HepG2 (cell line): ENCODE measurements at places on chromosomes 3 and 15.

GRCh38 chr3:105857601-105858000 is 11.2 kb downstream of the CBLB start:
- no peak for DNase-seq

DNA sequence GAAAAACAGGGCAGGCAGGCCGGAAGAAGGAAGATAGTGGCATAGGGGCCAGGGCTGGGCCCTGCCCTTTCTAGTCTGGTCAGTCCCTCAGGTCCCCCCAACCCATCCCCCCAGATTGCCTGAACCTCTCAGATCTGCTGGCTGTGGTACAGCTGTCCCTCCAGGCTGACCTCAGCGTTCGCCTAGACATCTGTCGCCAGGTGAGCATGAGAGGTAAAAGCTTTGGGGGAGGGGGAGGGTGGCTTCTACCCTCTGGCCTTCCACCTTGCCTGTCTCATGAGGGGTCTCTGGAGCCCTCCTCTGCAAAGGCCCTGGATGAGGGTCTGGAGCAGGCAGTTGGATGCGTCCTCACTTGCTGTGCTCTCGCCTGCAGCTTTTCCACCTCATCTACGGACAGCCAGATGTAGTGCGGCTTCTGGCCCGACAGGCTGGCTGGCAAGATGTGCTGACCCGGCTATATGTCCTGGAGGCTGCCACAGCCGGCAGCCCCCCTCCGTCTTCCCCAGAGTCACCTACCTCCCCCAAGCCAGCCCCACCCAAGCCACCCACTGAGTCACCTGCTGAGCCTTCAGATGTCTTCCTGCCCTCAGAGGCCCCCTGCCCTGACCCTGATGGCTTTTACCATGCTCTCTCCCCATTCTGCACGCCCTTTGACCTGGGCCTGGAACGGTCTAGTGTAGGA is 20.2 kb downstream of the NBEAL2 start:
- no peak for DNase-seq

DNA sequence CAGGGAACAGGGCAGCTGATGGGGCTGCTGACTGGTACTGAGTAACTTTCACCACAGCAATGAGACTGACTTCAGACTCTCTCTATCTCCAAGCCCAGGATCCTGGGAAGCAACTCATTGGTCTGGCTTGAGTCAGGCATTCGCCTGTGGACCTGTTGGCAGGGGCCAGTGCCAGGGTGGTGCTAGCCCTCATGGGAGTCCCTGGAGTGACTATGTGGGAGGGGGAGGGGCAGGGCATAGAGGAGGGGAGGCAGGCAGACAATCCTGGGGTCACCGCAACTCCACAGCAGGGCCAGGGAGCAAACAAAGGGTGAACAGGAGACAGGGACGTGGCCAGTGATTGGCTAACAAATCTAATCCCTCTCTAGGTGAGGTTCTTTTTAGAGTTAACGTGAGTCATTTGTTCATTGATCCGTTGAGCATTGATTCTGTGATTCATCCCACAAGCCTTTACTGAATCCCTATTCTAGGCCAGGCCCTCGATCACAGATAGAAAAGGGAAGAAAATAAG is 71.8 kb downstream of the CEMIP start:
- peak; percentile 10 for DNase-seq

DNA sequence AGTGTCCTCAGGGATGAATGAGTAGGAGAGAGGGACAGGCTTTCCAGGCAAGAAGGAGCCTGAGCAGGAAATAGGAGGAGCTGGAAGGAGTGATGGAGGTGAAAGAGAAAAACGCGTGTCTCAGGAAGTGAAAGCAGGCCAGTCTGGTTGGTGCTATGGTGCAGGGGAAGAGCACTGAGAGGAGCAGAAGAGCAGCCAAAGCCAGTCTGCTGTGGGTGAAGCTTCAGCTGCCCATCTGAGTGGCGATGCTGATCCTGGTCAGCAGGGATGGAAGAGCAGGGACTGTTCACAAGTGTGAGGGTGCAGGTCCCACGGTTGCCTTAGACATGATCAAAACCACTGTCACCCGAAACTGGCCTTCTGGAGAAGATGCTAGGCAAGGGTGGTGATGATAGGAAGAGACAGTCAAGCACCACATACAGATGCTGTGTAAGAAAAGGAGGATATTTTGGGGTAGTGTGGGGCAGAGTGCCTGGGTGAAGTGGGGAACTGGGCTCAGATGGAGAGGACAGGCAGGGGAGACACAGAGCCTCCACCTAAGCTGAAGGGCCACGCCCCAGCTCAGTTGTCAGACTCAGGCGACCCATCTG is 5.5 kb upstream of the KY start:
- no peak for DNase-seq

DNA sequence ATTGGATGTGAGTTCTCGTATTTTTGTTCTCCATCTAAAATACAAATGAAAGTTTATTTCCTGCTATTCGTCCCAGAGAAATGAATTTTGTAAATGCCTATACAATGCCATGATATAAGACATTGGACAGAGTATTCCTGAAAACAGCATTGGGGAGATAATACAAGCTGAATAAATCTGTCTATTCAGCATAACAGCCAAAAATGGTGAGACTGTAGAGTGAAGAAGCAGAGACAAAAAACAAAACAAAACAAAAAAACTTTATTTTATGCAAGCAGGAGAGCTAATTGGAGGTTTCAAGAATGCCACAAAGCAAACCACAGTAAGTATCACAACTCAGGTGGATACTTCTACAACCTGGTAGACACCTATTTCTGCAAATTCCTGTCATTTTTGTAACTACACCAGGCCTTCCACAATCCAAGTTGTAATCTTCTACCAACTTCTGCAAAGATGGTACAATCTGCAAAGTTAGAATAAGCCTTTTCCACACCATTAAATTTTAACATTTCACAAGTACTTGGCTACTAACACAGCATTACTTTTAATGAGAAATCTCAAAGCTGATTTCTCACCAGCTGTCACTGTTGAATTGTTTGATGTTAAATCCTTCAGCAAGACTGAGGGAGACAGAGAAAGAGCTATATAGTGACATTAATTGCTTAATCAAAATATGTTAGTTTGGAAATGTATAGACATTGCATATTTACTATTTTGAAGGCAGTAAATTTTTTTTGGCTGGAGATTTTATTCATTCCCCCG is 163.1 kb downstream of the CLSTN2 start:
- DNase-seq, result no peak

DNA sequence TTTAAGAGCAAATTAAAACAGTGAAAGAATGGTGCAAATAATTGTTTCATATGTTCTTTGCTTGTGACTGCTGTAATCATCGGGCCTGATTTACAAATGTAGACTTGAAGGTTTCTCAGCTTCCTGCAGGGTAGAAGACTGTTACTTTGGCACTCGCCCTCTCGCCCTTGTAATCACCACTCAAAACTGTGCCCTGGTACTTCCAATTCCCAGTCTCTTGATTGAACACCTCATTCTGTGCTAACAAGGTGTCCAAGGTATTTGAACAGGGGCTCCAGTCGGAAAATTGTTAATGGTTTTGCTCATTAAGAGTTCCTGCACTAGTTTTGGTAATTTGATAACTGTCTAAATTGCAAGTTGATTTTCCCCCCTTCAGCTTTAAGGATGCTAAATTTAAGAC is 209.5 kb downstream of the ZIC1 start:
- no peak for DNase-seq

- no peak for DNase-seq
Observed at GRCh38 chr3:31227131-31227562, 305.6 kb upstream of the STT3B start.

DNA sequence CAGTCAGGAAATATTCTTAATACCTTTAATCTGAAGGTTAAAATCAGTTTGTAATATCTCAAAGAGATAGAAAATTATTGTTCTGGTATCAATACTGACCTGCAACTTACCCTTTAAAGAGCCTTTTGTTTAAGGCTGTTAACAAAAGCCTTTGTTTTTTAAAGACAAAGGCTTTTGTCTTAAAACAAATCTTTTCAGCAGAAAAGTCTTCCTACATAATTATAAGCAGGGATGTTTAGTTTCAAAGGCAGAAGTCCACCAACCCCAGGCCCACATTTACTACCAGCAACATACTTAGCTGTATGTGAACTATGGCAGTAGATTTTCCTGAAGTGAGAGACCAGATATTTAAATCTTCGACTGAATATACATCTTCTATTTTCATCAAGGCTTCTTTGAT is 36.2 kb downstream of the SLC30A4 start:
- no peak for DNase-seq

DNA sequence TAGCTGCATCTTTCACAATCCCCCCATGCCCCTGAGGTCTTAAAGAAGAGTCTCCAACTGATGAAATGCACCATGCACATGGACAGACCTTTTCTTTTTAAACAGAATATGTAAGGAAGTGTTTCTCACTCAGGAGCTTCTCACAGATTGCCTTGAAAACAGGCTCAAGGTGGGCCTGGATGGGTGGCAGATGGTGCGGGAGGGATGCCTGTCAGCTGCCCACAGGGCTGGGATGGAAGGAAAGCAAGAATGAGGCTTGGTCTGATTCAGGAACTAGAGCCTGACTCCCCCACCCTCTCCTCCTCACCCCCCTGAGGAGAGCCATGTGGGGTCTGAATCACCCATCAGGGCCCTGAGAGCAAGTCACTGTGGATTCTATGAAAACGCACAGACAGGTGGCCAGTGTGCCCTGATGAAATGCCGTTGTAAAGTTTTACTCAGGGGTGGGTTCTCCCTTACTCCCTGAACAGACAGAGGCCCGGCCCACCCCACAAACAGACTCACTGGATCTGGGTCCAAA is 67.2 kb downstream of the UMPS start:
- DNase-seq, result no peak

GRCh38 chr3:190173426-190173825 is 52.7 kb upstream of the P3H2 start:
- no peak for DNase-seq

DNA sequence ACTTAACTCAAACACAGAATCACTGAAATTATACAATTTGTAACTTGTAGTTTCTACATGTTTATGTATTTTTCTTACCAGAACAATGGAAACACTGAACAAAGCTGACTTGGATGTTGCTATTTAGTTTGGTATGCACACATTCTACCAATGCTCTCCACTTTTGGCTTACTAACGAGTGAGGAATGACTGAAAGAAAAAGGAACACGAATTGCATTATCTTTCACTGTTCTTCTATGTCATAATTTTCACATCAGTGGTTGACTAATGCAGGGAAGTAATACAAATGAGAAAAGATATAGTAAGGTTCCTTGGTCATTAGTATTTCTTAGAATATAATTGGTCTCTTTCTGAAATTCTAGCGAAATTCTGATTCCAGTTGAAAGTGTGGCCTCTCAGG is 9.8 kb upstream of the CNTN3 start:
- no peak for DNase-seq

GRCh38 chr3:128452678-128453275 is 13.9 kb downstream of the DNAJB8 start:
- no peak for DNase-seq

DNA sequence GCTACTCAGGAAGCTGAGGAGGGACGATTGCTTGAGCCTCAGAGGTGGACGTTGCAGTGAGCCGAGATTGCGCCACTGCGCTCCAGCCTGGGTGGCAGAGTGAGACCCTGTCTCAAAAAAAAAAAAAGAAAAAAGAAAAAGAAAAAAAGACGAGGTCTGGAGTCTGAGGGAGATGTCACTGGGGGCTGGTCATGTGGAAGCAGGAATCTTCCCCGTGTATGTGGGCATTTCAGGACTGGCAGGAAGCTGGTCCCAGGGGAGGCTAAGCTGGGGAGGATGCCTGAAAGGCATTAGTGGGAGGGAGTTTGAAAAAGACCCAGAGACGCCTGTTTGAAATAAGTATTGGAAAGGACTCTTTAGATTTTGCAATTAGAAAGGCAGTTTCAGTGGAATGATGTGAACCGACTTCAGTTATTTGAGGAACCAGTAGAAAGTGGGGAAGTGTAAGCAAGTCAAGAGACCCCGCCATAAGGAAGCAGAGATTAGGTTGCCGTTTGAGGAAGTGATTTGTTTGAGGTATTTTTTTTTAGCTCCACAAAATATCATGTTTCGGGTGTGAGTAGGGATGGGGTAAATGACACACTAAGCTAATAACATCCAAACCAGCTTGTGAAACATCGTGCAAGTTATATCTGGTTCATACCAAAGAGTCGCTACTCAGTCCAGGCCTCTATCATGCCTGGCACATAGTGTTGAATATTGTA is 55.5 kb downstream of the ST6GAL1 start:
- no peak for DNase-seq

DNA sequence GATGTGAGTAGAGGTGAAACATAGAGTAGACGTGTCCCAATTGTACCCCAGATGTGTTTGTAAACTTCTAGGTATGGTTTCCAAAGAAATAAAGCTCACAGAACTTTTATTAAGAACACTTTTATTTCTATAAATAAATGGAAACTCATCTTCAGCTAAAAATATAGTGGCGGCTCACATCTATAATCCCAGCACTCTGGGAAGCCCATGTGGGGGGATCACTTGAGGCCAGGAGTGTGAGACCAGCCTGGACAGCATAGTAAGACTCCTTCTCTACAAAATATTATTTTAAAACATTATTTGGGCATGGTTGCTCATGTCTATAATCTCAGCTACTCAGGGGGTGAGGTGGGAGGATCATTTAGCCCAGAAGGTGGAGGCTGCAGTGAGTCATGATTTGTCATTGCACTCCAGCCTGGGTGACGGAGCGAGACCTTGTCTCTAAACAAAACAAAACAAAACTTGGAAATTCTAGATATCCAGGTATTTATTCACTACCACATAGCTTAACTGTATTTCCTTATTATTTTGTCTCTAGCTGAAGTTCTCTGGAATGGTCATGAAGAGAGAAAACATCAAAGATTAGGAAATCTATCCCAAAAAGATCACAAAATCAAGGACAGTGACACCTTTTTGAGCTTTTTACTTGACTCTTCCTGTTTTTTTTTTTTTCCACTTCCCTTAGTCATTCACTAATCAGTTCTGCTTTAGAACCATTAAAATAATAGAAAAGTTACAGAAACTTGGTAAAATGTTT is 258.1 kb downstream of the TIGIT start:
- no peak for DNase-seq

DNA sequence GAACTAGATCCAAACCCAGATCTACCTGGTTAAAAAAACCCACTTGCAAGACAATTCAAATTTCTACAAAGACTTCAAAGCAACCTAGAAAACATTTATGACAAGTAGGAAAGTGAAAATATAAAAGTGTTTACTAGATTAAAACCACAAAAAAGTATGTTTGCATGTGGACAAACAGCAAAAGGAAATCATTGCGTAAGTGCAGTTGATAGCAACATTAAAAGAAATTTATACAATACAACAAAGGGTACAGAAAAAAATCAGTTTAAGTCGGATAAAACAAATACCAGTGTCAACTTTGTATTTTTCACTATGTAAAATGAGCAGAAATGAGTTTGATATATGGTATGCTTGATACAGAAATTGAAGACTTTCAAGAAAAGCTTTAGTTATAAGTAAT is 2.6 kb downstream of the EIF5A2 start:
- DNase-seq, result no peak
